ENCODE measurements at places on chromosomes 5 and 9.

- no peak for DNase-seq
These were observed 36.4 kb downstream of the GGTA1 start for GRCh38 chr9:121463026-121463807.

- no peak for DNase-seq
These were observed 24.4 kb upstream of the FIBCD1 start for GRCh38 chr9:130963337-130963908.

DNA sequence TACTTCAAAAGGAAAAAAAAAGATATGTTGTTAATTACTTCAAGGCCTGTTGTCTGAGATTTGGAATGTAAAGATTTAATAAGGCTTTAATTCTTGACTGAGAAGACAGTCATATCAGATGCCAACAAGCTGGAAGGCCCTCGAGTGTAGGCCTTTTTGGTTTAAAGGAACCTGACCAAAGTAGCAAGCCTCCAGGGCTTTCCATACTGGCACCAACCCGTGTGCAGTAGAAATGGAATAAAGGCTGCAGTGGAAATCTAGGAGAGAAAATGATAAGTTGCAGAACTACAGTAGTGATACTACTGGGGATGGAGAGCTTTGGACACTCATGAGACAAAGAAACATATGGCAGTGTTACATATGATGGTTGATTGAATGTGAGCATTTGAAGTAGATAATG is 358.0 kb downstream of the TAF11L14 start:
- no peak for DNase-seq

DNA sequence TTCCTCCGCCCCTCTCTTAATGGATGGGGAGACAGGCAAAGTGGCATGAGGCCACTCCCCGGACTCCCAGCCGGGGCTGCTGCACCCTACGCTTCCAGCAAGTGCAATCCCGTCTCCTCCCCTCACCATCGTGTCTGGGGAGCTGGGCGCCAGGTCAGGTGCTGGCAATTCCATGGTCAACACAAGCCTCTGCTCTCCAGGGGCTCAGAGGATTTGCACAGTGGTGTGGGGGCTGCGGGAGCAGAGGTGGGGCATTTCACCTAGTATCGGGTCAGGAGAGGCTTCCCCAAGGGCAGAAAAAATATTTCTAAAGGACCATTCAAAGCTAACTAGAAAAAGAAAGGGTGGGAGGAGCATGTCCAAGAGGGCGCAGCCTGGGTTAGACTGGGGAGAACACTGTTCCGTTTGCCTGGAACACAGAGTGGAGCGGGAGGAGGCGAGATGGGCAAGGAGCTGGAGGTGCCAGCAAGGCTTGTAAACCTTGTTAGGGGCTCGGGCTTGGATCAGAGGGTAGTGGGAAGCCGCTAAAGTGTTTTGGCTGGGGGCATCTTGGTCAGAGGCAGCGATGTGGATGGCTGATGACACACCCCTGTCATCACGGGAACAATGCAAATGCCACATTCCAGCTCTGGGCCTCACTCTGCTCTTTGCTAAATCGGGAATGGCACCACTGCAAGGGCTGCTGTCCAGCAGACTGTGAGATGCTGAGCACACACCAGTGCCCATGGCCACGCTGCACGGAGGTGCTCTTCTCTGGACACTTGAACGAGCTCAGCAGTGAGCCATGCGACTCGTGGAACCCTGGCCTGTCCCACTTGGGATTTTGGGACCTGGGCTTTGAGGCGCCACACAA is 191.7 kb downstream of the CDK5RAP2 start:
- DNase-seq = no peak

DNA sequence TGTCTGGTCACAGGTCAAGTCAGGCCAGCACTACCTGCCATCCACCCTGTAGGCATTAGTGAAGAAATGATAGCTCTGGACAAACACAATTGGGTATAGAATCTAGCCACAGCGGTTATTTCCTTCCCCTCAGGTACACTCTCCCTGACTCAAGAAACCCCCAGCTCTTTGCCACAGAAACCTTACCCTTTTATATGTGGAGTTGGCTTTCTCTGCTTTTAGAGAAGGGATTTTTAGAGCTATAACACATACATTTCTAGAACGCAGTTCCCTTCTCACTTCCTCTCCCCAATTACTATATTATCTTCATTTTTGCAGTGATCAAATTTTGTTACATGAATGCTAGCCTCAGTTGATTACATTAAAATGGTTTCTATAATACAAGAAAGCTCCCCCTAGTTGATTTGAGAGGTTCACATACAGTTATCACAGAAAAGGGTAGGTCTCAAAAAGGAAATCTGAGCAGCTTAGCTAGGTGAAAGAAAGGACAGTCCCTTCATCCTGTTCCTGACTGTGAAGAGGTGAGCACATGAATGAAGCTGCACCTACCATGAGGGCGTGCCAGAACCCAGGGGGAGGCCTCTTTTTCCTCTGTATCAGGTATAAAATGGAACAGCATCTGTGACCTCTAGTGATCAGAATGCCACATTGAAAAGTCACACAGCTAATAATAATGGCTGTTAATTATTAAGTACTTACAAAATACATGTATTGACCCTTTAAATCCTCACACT is 425.6 kb downstream of the KIAA0825 start:
- no peak for DNase-seq

DNA sequence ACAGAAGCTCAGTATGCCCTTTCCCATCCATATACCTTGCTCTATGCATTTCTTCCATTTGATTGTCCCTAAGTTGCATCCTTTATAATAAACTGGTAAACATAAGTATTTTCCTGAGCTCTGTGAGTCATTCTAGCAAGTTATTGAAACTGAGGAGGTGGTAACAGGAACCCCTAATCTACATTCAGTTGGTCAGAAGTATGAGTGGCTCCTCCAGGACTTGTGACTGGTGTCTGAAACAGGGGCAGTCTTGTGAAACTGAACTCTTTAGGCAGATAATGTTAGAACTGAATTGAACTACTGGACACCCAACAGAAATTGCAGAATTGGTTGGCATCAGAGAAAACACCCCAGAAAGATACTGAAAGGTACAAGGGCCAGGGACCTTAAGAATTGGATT is 133.1 kb upstream of the POU5F2 start:
- DNase-seq = no peak

GRCh38 chr9:77659926-77660325 is 11.8 kb upstream of the GNA14 start:
- DNase-seq = no peak

- peak; percentile 23 for DNase-seq
These were observed 10.1 kb upstream of the ZNF484 start for GRCh38 chr9:92887880-92888338.

- DNase-seq = no peak
These were observed 28.8 kb upstream of the PANK3 start for GRCh38 chr5:168607946-168608345.

GRCh38 chr5:87382224-87382623 is 30.5 kb downstream of the CCNH start:
- DNase-seq = no peak

- no peak for DNase-seq
These were observed 32.0 kb downstream of the SLC46A2 start for GRCh38 chr9:112858625-112859147.

DNA sequence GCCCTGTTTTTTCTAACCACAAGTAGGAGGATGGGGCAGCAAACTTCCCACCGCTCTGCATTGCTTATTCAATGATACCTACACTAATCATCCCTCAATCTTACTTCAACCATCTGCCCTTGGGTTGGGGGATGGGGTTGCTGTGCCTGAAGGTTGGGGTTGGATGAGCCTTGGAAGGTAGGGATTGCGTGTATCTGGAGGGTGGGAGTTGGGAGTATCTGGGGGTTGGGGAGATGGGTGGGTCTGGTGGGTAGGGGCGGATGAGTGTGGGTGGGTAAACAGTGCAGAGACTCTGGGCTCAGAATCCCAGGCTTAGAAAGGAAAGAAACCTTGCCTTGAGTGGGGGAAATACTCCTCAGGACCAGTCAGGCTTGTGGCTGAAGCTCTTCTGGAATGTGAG is 467.4 kb downstream of the DIRAS2 start:
- no peak for DNase-seq

GRCh38 chr9:108861464-108861863 is 602 bp upstream of the ACTL7A start:
- DNase-seq = no peak

GRCh38 chr5:107943923-107944322 is 273.2 kb upstream of the EFNA5 start:
- DNase-seq = no peak

- no peak for DNase-seq
These were observed 8.2 kb downstream of the CEP120 start for GRCh38 chr5:123414974-123415373.

DNA sequence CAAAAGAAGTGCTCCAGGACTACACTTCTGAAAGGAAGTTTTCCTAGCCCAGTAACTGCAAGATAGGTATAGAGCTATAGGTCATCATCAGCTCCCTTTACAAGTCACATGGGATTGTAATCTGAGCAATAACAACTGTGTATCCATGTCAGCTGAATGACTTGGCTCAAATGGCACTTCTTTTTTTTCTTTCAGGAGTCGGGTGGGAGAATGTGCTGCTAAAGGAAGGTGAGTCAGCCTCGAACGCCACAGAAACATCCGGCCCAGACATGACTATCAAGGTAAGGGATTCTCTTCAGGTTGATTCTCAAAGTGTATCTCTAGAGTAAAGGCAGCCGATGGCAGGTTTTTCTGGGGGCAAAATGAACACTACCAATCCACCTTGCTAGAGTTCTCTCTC is 192.2 kb downstream of the C9orf152 start:
- DNase-seq = no peak

DNA sequence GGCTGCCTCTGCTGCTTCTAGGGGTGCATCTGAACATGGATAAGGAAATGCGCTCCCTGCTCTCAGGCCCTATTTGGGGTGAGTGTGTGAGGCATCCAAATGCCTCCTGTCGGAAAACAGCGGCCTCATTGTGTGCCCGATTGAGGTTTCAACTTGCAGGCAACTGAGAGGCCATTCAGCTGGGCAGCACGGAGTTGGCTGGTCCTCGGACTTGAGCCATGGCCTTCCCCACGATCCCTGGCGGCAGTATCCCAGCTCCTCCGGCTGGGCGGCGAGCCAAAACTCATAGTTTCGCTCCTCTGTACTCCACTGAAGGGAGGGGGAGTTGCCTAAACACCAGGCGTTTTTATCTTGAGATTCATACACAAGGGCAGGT is 597.3 kb upstream of the SGCD start:
- DNase-seq = no peak

DNA sequence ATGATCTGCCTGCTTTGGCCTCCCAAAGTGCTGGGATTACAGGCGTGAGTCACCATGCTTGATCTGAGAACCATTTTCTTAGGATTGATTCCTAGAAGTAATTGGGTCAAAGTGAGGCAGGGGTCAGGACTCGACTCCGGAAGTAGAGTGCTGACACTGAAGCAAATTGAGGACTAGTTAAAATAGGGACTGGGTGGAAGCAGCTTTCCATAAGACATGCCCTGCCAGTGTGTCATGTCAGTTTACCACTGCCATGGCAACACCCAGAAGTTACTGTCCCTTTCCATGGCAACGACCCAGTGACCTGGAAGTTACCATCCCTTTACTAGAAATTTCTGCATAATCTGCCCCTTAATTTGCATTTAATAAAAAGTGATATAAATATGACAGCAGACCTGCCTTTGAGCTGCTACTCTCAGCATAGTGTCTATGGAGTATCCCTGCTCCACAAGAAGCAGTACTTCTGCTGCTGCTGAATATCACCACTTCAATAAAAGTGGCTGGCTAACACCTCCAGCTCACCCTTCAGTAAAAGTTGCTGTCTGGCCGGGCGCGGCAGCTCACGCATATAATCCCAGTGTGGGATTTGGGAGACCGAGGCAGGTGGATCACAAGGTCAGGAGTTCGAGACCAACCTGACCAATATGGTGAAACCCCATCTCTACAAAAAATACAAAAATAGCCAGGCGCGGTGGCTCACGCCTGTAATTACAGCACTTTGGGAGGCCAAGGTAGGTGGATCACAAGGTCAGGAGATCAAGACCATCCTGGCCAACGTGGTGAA is 47.8 kb upstream of the JADE2 start:
- no peak for DNase-seq

- no peak for DNase-seq
These were observed 52.2 kb downstream of the PDE8B start for GRCh38 chr5:77262697-77263096.

DNA sequence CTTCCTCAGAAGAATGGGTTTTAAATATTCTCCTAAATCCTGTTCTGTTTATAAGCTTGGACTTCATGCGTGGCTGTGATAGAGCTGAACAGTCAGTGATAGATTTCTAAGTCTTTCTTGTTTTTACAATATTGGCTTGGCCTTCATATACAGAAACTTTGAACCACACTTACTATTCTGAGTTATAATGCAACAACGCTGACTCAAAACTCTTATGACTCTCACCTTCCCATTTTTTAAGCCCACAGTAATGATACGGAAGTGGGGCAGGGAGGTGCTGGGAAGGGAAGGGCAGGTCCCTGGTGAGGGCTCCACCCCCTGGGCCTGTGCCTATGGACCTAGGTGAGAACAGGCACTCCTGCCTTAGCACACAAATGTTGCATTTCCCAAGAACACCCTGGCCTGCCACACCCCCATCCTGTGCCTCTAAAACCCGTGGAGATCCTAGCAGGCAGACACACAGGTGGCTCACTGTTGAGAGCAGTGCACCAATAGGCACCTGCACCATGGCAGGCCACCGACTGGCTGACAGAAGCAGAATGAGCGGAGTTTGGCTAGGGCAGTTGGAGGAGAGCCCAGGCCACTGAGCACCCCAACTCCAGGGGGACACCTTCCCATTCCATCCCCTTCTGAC is 376.7 kb downstream of the GABRG2 start:
- no peak for DNase-seq

GRCh38 chr5:109910874-109911273 is 221.1 kb downstream of the MAN2A1 start:
- no peak for DNase-seq

- DNase-seq = no peak
These were observed 128.0 kb downstream of the PIP5K1B start for GRCh38 chr9:68832861-68833518.

DNA sequence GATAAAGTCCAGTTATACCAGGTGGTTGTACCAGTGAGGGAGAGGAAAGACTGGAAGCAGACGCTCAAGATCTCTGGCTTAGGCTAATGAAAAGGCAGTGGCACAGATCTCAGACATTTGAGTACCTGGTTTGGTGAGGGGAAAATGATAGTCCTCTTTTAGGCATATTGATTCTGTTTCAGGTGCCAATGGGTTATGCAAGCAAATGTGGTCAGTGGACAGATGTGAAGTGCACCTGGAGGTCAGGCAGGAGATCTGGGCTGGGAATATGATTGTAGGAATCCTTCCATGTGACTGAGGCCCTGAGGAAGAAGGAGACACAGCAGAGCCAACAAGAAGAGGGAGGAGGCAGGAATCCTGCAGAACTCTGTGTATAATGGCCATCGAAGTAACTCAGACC is 63.7 kb upstream of the SMARCA2 start:
- DNase-seq = no peak

GRCh38 chr5:154850255-154851062 is at the start of gene FAXDC2:
TSS of gene FAXDC2 (minus strand) at chr5:154850603. CDS start at chr5:154838178, 12,425 bp downstream.
- DNase-seq = no peak

- DNase-seq = no peak
These were observed 58.0 kb upstream of the IL6ST start for GRCh38 chr5:56052735-56053134.

All from CD4-positive, alpha-beta T cell treated with Interleukin-10 for 1 hour (primary cell).